Stomach (tissue), 19 donors: ENCODE measurements at places on chromosomes 3 and 15.
A peak's percentile ranks its signal among the peaks of the same experiment; 100 is the strongest.

GRCh38 chr15:68298882-68299381, 21.4 kb downstream of the FEM1B start:
- no peak for DNase-seq

DNA sequence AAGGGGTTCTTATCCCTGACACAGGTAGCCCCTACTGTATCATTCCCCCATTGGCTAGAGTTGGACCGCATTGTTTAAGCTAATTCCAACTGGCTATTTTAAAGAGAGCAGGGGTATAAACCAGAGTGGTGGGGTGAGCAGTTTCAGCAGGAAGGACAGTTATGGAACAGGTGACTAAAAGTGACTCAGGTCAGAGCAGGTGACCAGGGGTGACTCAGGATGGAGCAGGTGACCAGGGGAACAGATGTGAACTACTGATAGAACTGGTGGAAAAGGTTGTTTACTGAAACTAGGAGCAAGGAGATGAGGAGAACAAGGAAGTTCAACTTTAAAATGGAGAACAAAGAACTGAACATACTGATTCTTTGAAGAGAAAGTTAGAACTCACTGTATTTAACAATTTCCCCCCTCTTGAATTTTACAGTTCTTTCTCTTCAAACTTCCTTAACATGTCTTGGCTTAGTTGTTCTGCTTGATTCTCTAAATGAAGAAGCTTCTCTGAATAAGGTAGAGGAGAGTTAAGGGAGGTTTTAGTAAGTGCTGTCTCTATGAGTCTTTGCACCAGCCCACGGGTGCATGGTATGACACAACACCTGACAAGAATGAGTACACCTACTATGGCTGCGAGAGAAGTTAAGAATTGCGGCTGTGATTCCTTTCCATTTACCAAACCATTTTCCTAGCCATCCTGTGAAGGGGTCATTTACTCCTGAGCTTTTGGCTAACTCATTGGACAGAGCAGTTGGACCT, 83.4 kb upstream of the WNT7A start:
- DNase-seq = no peak

DNA sequence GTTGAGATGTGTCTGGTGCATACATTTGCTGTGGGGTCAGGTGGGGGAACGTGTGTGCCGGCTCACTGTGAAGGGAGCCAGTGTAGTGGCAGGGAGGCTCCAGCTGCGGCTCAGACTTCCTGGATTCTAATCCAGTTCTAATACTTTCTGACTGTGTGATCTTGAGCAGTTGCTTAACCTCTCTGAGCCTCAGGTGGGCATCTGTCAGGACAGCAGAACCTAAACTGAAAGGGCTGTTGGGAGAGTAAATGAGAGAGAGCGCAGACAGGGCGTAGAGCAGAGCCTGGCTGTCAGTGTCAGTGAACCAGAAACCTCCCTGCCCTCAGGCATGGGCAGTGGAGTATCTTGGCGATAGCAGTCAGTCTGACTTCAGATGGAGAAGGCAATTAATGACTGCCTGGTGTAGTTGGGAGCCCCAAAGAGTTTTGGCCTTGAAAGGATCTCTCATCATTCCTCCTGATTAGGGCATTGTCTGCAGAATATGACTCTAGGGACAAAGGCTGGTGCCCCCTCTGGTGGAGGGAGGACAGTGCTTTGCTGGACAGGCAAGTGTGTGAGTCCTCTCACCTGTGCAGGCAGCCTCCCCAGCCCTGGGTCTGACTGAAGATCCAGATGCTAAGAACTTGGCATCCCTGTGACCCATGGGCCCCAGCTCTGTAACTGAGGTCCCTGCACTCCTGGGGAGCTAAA, 9.6 kb downstream of the KBTBD13 start:
- DNase-seq = peak; percentile 38

- no peak for DNase-seq
Observed at GRCh38 chr3:139679220-139679775, 1.5 kb upstream of the NMNAT3 start.
